ENCODE measurements at places on chromosomes 12 and 14.

- DNase-seq: no peak
These were observed 596.9 kb downstream of the DIO2 start for GRCh38 chr14:79614448-79614847.

DNA sequence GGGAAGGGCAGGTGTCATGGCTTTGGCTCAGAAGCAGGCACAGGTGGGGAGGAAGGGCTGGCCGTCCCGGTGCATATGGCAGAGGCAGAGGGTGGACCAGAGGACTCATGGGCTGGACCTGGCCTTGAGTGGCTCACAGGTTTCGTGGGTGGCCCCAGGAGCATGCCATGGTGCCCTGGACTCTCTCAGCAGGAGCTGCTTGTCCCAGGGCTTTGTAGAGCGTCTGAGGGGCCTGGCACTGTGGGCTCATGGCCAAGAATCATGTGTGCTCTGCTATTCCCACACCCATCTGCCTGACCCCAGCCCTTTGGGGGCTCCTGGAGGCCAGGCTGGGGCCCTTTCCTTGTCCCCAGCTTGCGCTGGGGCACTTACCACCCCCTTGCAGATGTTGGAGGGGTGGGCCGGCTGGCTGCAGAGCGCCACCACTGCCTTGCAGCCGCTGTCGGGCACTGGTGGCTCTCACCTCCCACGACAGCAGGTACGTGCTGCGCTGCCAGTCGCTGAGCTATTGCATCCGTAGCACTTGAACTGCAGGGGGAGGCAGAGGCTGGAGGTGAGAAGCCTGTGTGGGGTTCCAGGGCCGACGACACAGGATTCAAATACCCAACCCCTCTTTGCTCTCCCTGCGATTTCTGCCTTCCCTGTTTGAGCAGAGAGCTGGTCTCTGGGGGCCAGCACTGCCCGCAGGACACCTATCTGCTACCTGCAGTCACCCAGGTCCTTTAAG is 187.4 kb upstream of the PRMT8 start:
- DNase-seq: no peak

DNA sequence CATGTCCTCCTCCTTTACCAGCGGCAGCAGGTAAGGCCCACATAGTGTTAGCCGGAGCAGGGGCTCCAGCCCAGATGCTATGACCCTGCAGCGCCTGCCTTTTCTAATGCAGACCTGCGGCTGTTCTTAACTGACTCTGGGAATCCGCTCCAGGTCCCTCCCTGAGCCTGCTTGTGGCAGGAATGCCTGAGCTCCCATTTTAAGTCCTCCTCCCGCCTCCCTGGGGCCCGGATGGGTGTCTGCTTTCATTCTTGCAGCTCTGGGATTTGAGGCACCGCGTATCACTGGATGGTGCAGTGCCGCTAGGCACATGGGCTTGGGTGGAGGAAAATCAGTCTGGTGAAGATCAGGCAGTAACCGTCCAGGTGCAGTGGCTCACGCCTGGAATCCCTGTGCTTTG is 7.6 kb downstream of the TSPAN9 start:
- DNase-seq: no peak

DNA sequence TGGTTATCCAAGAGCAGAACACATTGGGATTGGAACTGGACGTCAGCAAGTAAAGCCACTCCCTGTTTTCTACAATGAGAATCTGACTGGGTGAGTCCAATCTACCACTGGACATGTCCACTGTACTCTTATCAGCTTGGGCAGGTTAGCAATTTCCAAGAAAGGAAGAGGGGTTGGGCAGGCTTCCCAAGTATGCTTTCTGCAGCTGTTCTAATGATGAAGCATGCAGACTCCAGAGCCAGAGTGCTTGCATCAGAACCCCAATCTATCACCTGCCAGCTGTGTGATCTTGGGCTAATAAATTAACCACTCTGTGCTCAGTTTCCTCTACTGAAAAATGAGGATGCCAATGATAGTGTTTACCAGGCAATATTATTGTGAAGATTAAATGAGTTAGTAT is 92.0 kb downstream of the EMP1 start:
- no peak for DNase-seq

DNA sequence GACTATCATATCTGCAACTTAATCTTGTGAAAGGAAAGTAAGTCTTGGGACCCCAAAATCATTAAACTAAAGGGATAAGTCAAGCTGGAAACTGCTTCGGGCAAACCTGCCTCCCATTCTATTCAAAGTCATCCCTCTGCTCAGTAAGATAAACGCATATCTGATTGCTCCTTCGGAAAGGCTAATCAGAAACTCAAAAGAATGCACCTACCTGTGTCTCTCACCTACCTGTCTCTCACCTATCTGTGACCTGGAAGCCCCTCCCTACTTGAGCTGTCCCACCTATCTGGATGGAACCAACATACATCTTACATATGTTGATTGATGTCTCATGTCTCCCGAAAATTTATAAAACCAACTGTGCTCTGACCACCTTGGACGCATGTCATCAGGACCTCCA is 19.9 kb downstream of the SEC23A start:
- no peak for DNase-seq

GRCh38 chr12:47742253-47742825 is 16.3 kb downstream of the RAPGEF3 start:
- peak; percentile 76 for DNase-seq

GRCh38 chr12:45762185-45763110 is 32.9 kb downstream of the ARID2 start:
- peak; percentile 43 for DNase-seq

GRCh38 chr12:128191380-128191779 is 75.6 kb upstream of the TMEM132C start:
- no peak for DNase-seq

- DNase-seq: peak; percentile 80
These were observed 741.8 kb downstream of the TMEM121 start for GRCh38 chr14:106268013-106268727.

- DNase-seq: no peak
These were observed 60.9 kb upstream of the CFL2 start for GRCh38 chr14:34775342-34775741.

DNA sequence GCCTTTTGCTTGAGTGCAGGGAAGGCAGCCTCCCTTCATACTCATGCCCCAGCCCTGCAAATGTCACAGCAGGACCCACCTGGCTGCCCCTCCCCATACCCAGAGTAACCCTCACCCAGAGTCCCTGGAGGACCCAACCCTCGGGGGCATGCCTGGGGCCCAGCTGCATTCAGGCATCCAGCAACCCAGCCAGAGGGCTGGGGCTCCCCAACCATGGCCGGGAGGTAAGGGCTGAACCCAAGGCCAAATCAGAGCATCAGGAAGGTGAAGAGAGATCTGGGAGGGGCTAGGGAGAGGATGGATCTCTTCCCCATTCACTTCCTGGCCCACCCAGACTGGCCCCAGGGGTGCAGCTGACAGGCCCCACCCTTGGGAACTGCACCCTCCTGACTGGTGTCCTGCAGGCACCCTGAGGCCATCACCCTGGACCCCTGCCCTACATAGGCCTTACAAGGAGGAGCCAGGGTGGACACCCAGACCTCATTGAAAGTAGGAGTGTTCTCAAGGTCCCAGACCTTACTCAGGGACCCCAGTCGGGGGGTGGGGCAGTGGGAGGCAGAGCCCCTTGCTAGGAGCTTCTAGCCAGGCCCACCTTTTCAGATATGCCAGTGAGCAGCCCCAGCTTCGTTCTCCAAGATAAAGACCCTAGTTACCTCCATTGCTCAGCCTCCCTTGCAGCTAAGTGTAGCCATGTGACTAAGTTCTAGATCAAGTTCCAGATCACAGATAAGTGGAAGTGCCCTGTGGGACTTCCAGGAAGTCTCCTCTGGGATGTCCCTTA is 849 bp upstream of the PLD4 start:
- DNase-seq: no peak
